ENCODE measurements at places on chromosomes 12 and 14. TPM values are rescaled to one million over a fixed set of nuclear protein-coding genes. Genes with fewer than 3 reads are reported as not detected.

The TGM1 gene
- total RNA-seq, result 9.4 TPM

The MIP gene
- 2.9 TPM for total RNA-seq

The MUCL1 gene
- not detected for total RNA-seq

DNA sequence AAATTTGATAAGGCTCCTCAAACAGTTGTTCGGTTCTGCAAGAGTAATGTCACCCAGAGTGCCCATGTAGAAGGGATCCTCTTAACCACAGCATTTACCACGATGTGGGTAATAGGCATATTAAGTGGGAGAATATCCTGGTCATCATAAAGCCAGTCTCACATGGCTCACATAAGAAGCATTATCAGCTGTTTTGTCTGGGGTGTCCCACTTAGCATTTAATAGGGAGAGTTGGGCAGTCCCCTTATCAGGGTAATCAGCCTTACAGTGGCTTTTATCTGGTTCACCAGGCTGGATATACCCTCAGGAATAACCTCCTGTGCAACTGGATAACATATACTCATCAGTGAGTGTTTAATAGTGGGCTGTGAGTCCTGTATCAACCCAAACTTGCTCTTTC, 12.9 kb upstream of the TMEM263 start:
- no peak for DNase-seq

The KRT82 gene
- total RNA-seq, result 1.7 TPM

GRCh38 chr14:103444837-103445524, 59.8 kb downstream of the MARK3 start:
- DNase-seq, result peak; percentile 88

DNA sequence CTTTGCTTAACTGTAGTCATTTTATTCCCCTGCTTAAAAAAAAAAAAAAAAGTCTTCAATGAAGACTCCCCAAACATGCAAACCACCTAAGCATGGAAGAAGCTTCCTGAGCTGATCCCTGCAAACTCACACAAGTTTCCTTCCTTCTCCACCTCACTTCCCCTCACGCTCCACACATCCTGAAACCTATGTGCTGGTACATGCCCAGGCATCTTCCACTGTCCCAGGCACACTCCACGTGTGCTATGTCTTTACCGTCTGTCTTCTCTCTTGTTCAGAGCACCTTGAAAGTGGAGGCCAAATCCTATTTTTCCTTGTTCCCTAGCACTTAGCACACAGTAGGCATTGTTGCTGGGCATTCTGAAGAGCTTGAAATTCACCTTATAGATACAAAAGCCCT, 13.4 kb downstream of the LRIG3 start:
- no peak for DNase-seq

GRCh38 chr12:11826574-11826973, 177.1 kb downstream of the ETV6 start:
- no peak for DNase-seq

The TAS2R13 gene
- total RNA-seq, result 5.3 TPM

The BIN2 gene
- 4.6 TPM for total RNA-seq

The SERPINA5 gene
- 0.24 TPM for total RNA-seq

The MYH6 gene
- not detected for total RNA-seq

The AHNAK2 gene
- total RNA-seq, result 59.0 TPM

DNA sequence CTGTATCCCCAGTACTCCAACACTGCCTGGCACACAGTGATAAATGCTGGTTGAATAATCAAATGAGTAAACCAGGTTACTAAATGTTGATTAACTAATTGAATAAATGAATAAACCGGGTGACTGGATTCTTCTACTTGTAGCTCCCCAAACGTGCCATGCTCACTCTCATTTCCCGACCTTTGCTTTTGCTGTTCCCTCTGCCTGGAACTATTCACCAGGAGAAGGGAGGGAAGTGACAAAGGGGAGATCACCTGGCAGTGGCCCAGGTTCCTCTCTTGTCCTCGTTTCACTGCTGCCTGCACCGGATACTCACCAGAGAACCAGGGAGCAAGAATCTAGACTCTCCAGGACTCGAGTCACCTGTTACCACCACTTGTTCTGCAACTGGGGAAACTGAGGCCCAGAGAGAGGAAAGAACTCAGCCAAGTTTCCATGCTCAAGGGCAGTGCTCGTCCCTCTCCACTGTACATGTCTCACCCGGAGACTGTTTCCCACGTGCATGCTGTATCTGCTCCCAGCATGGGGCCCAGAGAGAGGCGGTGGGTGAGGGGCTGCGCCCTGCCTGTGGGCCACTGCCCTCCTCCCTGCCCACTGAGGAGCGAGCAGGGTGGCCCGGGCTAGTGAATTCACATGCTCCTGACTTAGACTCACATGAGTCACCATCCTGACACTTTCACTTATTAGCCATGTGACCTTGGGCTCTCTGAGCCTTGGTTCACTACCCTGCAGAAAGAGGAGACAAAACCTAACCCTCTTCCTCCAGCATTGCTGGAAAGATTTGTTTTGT, 17.7 kb upstream of the POP5 start:
- DNase-seq, result no peak

- no peak for DNase-seq
These were observed 252.9 kb upstream of the SFSWAP start for GRCh38 chr12:131458048-131458374.

GRCh38 chr14:93045965-93046704, 69.6 kb downstream of the ITPK1 start:
- DNase-seq, result peak; percentile 81

GRCh38 chr14:105999361-106000028, 473.1 kb downstream of the TMEM121 start:
- no peak for DNase-seq

- peak; percentile 22 for DNase-seq
These were observed 69.2 kb upstream of the ETV6 start for GRCh38 chr12:11580125-11580751.

The OTX2 gene
- 3.4 TPM for total RNA-seq

The OVCH1 gene
- total RNA-seq, result not detected

GRCh38 chr12:120980800-120981368, 2.5 kb downstream of the HNF1A start:
- no peak for DNase-seq

DNA sequence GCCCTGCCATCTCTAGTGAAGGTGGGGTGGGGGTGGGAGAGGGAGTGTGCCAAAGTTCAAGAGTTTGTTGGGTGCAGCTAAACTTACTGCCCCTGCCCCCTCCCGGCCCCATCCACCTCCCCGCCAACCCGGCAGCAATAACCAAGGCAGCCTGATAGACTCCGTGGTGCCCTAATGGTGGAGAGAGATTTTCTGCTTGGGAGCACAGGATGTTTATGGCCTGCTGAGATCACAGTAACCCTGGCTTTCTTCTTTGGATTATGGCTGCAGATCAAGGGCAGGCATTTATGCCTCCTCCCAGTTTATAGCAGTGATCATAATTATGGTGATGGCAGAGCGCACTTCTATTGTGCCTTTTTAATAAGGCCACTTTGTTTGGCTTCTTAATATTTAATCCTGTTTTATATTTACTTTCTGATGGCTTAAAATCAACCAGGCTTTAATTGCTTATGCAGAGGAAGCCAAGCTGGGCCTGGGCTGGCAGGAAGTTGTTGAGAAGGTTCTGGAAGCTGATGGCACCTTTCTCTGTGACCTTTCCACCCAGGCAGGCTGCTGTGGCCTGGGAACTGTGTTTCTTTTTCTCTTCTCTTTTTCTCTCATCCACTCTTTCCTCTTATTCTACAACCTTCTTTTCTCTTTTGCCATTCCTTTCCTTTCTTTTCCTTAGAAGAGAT, 256.8 kb upstream of the FKBP4 start:
- DNase-seq, result no peak

The HHIPL1 gene
- total RNA-seq, result 12.0 TPM

DNA sequence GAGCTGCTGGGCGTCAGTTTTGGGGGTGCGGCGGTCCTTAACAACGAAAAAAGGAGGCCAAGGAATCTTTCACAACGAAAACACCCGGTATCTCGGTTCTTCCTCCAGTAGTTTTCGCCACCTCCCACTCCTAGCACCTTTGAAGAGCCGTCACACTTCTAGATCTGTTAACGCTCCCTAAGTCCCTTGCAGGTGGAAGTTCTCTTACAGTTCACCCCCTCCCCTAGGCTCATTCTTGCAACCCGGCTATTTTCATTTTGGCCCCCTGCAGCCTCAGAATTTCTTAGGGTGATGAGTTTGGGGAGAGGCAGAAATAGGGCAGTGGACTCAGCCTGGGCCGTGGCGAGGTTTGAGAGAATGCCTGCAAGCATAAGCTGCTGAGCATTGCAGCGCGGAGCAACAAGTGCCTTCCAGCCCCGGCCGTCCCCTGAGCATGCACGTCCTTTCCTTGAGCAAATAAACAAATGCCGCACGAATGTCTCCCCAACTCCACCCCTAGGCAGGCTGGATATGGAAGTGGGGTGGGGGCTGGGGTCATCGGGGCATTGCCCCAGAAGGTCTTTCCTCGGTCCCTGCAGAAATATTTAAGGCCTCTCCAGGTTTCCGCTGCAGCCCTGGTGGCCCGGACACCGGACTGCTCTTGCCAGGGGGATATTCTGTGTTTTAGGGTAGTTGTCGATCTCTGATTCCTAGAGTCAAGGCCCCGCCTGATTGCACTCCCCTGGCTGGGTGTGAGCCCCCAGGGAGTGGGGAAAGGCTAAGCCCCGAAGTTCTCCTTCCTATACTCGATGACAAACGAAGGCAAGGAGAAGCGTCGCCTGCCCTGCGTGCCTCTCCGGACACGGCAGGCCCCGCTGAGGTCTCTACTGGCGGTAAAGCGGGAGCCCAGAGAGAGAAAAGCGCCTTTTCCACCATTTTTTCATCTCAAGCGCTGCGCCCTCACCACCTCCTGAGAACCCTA, 1.6 kb downstream of the RFX4 start:
- DNase-seq, result no peak

DNA sequence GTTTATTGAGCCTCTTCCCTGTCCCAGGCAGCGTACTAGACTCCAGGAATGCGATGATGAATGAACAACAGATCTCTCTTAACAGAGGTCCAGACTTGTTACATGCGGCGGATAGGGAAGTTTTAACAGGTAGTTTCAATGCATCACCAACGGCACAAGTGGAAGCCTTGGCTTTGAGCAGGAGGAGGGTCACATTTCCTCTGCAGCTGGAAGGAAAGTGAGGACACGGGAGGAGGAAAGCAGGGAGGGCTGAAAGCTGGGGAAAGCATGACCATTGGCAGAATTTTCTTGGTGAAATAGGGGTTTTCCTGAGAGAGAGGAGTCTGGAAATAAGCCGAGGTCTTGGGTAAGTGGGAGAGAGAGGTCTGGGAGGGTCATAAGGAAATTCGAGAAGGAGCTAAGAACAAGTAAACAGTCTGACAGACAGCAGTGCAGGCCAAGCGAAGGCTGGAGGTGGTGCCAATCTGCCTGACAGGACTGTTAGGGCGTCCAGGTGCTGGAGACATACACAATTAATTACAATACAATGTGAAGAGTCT, 15.4 kb downstream of the BHLHE41 start:
- no peak for DNase-seq

- DNase-seq, result no peak
These were observed 121.7 kb downstream of the CHST11 start for GRCh38 chr12:104578453-104578852.

The PARP11 gene
- 10.8 TPM for total RNA-seq

DNA sequence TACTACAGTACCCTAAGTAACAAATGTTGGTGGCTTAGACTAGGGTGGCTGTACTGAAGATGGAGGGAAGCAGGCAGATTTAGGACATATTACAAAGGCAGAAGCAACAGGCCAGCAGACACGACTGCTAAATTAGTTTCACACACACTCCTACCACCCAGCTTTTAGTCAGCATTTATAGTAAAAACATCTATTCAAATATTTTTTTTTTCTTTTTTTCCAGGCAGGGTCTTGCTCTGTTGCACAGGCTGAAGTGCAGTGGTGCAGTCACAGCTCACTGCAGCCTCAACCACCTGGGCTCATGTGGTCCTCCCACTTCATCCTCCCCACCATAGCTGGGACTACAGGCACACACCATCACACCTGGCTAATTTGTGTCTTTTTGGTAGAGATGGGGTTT, 72.9 kb downstream of the CDK17 start:
- DNase-seq, result no peak

DNA sequence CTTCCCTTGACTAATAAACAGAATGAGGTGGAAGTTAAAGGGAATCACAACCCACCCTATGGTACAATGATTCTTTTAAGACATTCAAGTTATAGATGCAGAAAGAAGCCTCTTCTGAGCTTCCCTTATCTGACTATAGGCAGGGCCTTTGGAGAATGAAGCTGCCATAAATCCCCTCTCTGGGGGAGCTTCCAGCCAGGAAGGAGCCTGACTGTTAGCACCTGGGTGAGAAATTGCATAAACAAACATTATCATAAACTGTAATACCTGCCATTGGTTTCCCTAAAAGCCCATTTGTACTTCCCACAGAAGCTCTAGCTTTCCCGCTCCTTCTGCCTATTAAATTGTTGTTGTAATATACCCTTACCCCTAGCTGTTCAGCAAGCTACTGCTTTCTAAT, 81.3 kb upstream of the RESF1 start:
- no peak for DNase-seq

DNA sequence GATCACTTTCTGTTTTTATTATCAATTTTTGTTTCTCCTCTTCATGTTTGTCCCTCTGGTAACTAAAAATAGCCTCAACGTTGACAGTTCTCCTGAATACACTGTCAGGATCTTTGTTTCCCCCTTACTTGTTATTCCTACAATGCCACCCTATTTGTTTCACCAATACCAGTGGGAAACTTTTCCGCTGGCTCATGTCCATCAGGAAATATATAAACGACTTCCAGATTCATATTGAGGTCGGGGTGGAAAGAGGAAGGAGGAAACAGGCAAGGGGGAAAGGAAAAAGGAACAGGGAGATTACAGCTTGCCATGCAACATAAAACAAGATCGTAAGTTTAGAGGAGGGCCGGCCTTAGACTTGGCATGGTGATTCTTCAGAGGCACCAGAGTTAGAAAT, 61.7 kb downstream of the BTBD7 start:
- DNase-seq, result no peak

The MANSC4 gene
- total RNA-seq, result 3.9 TPM
